ENCODE measurements at places on chromosomes 5 and 9.

GRCh38 chr9:86481466-86481865 is 127.3 kb upstream of the TUT7 start:
- no peak for DNase-seq

DNA sequence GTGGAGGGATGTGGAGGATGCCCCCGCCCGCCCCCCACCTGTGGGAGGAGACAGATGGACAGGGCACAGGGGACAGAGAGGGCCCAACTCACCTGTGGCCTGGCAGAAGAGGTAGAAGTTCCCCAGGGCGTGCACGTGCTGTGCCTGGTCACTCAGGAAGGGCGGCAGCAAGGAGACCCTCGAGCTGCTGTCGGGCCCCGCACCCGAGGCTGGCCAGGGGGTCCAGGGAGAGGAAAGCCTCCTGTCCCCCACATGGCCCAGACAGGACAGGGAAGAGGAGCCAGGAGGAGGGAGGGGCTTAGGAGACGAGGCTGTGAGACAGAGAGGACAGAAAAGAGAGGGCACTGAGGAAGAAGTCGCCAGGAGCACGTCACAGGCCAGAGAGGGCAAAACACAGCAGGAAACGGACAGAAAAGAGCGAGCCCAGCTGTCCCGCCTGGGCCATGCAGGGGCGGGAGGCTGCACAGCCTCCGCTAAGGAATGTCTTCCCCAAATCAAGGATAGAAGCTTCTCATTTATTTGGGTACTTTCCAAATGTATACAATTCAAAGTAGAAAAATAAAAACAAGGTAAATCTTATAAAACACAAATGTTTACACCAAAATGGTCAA is 58.5 kb downstream of the SECISBP2 start:
- DNase-seq = no peak

GRCh38 chr5:102799017-102799416 is 43.9 kb downstream of the PAM start:
- no peak for DNase-seq

GRCh38 chr9:130541533-130541932 is 37.8 kb upstream of the FUBP3 start:
- DNase-seq = no peak

GRCh38 chr9:77512876-77513275 is 135.2 kb downstream of the GNA14 start:
- DNase-seq = no peak

DNA sequence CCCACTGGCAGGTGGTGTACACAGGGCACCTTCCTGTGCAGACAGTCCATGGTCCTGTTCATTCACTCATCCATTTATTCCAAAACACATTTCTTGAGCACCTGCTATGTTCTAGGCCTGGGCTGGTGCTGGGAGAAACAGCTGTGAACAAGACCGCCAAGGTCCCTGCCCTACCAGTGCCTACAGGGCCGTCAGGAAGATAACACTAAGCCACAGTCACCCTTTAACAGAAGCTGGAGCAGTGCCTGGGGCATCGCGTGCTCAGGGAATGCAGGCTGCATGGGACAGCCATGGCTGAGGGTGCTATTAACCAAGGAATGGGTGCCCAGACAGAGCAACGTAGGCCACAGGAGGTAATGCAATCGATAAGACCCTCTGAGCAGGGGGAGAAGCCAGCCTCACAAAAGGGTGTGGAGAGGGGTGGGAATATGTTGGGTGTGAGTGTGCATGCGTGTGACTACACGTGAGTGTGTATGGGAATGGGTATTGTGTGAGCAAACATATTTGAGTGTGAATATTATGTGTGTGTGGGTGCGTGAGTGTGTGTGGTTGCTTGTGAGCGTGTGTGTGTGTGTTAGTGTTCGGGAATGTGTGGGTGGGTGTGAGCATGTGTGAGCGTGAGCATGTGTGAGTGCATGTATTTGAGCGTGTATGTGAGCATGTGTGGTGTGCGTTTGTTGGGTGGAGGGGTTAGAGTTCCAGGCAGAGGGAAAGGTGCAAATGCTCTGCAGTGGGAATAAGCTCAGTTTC is 19.1 kb downstream of the DUSP1 start:
- DNase-seq = no peak

- DNase-seq = no peak
These were observed 410.1 kb upstream of the SMARCA2 start for GRCh38 chr9:1604942-1605560.

- DNase-seq = no peak
These were observed 34.1 kb upstream of the SLC6A19 start for GRCh38 chr5:1167361-1167727.

DNA sequence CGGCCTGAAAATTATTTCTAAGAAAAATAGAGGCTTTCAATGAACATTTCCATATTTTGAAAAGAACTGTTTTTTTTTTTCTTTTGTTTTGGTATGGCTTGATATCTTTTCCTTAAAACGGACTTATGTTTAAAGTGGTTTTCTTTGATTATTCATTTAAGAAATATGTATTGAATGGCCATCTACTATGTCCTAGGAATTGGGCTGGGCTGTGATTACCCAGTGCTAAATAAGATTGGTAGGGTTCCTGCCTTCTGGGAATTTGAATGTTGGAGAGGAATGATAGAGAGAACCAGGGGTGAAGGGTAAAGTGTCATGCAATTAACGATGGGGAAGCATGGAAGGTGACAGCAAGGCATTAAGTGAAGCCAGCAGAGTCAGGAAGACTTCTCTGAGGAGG is 33.2 kb downstream of the TNFSF8 start:
- DNase-seq = no peak

GRCh38 chr5:110088676-110089436 is 399.1 kb downstream of the MAN2A1 start:
- no peak for DNase-seq

DNA sequence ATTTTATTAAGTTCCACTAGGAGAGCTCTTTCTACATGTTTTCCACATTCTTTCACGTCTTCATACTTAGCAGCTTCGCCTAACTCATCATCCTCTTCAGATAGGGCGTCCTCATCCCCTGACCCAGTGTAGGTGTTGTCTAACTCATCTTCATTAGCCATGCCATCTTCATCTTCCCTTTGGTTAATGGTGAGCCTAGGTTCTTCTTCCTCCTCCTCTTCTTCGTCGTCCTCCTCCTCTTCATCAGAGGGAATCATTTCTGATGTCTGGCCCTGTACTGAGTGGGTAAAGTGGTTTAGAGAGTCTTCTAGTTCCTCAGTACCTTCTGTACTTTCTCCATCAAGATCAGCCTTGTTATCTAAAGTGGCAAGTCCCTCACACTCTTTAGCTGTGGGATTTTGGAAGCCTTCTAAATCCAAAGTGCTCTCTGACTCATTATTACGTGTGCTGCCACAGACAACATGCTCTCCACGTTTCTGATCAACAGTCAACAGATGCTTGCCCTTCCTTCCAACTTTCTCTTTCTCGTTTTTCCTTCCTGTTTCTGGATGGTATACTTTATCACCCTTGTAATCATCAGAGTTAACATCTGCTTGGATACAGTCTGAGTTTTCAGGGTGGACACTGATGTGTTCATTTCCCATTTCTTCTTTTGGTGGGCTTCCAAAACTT is 31.1 kb downstream of the TUT7 start:
- no peak for DNase-seq

DNA sequence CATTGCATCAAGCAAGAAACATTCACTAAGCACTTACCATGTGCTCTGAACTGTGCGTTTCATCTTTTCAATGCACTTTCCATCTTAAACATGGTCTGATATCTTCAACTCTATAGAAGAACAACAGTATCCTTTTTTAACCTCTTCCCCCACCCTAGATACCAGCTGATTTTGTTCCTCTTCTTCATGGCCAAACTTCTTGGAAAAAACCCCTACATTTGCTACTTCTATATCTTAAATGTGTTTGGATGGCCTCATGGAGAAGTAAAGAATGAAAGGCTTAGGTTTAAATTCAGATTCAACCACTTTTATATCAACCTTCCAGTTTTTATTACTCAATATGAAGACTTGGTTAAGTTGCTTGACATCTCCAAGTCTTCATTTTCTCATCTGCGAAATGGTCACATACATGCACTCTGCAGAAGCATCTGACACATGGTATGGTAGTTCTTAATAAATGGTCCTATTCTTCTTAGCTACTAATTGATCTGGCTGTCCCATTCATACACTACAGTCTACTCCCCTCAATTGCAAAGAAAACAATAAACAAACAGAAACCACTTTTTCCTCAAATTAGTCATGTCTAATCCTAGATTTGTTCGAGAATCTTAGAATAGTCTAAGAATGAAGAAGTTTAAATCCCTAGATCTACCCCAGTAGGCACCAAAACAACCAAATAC is 59.4 kb downstream of the FYB1 start:
- no peak for DNase-seq

DNA sequence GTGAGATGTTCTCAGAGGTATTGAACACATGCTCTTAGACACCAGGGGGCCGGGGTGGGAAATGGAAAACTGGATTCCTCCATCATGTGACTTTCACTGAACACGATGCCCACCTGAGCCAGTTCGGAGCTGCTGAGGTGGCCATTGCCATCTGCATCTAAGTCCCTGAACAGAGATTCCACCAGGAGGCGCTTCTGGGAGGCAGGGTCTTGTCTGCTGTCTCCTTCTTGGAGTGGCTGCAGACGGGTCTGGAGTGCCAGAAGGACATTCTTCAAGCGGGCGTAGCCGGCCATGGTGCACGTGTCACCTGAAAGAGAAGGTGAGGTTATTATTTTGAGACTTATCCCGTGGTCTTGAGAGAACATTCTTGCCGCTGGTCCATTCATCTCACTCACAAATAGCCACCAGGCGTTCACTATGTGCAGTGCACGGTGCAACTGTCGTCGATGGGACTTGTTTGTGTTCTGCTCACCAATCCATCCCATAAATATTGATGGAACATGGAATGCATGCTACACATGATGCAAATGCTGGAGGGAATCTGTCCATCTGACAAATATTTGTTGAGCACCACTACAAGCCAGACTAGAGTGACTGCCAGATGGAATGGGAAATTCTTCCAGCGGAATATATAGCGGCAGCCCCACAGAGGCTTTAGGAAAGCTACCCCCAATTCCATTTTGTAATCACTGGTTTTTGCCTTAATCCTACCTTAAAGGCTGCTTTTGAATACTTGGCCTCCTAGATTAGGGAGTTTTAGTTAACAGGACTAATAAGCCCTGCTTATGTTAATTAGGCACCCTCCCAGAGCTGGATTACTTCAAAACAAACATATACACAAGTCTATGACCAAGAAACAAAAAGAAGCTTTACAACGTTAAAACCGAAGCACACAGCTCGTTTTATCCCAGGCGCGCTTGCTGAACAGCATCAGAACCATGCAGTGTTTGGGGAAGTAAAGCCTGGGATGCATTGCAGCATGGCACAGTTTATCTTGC is 264.8 kb downstream of the HSPA4 start:
- DNase-seq = no peak

- no peak for DNase-seq
These were observed 195.3 kb downstream of the SEMA6A start for GRCh38 chr5:116379306-116379705.

- no peak for DNase-seq
These were observed 92.6 kb downstream of the TLE4 start for GRCh38 chr9:79664375-79664831.

- no peak for DNase-seq
These were observed 109.2 kb downstream of the RAPGEF6 start for GRCh38 chr5:131525805-131526204.

GRCh38 chr9:105500108-105500766 is 52.4 kb downstream of the FSD1L start:
- DNase-seq = no peak

DNA sequence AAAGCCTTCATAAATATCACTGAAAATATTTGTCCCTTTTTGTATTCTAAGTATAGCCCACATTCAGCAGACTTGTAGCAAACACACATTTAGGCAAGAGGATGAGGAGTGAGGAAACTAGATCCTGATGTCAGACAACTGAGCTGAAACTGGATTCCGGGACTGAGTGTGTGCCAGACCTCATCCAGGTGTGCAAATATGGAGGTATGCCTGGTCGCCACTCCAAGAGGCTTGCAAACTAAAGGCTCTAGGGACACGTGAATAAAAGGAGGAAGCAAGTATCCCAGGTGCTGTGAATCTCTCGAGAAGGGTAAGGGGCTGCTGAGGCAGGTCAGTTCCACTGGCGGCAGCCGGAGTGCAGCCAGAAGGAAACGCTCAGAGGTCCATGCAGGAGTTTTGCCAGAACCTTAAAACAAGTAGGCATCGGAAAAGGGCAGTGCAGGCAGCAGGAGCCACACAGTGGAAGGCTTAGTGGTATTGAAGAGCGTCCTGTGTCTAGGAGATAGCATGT is 77.4 kb upstream of the ALDH1B1 start:
- DNase-seq = no peak

DNA sequence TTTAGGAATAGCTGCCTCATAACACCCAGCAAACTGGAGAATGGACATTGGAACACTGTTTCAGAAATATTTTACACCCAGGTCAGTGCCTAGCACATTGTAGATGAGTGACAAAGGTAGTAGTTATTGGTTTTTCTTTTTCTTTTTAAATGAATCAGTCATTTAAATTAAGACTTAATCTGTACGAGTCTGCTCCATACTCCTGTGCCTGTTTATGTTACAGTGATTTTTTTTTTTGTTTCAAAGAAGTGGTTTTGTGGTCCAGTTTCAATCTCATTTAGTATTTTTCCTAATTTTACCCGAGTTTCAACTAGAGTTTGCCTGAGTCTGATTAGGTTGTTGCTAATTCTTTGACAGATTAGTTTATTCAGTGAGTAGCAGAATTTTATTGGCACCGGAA is 16.2 kb downstream of the LMNB1 start:
- no peak for DNase-seq

- DNase-seq = no peak
These were observed 7.3 kb upstream of the RAI14 start for GRCh38 chr5:34648840-34649158.

DNA sequence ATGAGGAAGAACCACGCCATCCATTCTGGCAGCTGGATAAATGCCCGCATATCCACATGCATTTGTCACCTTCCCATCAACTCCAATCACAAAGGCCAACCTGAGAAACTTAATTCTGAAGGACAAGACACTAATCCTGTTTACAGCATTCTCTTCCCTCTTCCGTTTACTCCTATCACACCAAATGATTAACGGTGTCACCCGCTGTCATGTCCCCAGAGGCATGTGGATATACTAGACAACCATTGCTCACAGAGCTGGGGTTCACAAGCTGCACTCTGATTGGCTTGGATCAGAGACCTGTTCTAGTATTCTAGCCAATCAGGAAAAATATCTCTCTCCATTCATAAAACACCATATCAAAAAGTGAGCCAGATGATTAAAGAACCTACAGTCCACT is 3.6 kb downstream of the MACROH2A1 start:
- DNase-seq = no peak

- no peak for DNase-seq
These were observed 373.6 kb downstream of the NTRK2 start for GRCh38 chr9:85042981-85043647.

DNA sequence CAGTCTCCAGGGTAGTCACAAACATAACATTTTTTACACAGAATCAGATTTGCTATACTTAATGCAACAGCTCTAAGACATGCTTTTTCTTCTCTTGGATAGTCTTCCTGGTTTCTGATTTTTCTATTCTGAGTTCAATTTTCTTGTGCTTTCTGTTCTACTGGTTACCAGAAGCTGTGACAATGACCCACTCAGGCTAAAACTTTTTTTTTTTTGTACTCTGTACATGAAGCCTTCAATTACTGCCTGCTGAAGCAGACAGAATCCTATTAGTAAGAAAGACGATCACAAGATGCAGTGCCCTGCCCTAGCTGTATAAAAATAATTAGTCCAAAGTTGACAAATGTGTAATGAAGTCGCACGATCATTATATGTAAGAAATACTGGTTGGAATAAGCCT is 231.1 kb upstream of the TBCA start:
- DNase-seq = no peak

- DNase-seq = no peak
These were observed 14.7 kb downstream of the MPDZ start for GRCh38 chr9:13264788-13265187.

- no peak for DNase-seq
These were observed 54.6 kb downstream of the AHRR start for GRCh38 chr5:375921-376798.

All from activated CD4-positive, alpha-beta T cell treated with anti-CD3 and anti-CD28 coated beads, Interleukin-2, amount 50 U/mL, for 1 hour (primary cell).